KBM-7 (cell line): ENCODE measurements at places on chromosomes 2 and 18.
A peak's percentile ranks its signal among the peaks of the same experiment; 100 is the strongest.

DNA sequence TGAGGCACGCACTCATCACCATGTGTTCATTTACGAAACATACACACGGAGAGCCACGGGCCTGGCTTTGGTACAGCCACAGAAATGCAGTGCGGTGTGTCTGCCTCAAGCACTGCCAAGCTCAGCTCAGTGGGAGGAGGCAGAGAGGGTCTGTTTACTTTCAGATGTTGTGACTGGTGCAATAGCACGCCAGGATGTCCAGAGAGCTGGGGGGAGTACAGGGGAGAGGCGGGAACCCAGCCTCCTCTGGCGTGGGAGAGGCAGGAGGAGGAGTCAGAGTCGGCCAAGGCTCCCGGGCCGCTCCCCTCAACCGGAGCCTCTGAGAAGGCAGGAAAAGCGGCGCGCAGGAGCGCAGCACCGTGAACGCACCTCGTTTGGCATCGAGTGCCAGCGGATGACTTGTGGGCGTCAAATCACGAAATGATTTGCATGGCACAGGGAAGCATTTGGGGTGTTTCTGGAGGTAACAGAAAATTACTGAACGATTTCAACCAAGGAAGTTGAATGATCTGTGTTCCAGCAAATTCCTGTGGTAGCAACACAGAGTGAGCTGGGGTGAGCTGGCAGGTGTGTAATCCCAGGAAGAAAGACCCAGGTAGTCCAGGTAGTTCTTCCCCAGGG, 143.0 kb downstream of the ZNF516 start:
- peak; percentile 33 for DNase-seq

DNA sequence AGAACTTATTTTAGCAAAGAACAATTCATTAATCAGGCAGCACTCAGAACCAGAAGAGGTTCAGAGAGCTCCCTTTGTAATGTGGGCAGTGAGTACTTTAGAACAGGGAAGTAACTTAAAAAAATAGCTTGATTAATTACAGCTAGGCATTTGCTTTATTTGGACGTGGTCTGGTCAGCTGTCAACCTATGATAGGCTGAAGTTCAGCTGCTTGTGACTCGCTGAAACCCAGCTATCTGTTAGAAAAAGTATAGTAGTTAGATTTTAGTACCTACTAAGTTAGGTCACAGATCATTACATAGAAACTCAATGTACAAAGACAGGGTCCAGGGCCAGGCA, 40.0 kb downstream of the PKDCC start:
- no peak for DNase-seq

GRCh38 chr2:207768168-207768865, 1.4 kb downstream of the FZD5 start:
- DNase-seq: no peak

DNA sequence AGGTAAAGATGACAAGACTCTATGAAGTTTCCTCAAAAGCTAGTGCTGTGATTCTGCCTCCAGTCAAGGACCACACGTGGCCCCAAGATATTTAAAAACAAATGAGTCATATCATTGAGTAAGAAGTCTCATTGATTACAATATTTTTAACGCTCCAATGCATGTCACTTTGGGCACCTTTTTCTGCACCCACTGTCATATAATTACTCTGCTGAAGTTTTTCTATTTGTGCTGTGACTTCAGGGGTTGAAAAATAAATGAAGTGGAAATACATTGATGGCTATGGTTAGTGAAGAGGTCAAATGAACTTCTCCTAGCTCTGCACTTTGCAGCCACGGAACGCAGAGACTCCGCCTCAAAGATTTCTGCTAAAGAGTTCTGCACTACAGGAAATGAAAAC, 344.3 kb upstream of the KYNU start:
- DNase-seq: no peak

DNA sequence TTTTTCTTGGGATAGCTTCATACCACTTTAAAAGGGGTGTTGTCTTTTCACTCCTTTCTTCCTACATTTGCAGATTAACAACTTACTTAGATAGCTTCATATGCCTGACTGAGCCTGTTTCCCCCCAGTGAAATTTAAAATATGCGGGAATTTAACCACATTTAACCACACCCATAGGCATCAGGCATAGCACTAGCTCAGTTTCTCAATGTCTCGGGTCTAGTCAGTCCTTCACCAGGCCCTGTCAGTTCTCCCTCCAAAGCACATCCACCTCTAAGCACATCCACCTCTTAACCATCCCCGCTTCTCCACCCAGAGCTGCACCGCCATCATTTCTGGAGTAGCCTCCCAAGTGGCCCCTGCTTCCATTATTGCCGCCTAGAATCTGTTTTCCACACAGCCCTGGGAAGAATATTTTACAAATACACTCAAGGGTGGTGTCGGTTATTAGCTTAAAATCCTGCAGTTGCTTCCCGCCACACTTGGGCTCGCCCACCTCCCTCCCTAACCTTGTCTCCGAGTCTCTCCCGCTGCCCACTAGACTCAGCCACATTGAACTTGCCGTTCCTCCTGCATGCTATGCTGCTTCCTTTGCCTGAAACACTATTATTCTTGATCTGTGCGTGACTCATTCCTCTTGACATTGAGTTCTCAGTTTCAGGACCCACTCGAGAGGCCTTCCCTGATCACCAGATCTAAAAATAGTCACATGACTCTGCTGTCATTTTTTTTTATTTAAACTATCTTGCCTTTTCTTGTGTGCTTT, 68.3 kb downstream of the SPTBN1 start:
- no peak for DNase-seq

DNA sequence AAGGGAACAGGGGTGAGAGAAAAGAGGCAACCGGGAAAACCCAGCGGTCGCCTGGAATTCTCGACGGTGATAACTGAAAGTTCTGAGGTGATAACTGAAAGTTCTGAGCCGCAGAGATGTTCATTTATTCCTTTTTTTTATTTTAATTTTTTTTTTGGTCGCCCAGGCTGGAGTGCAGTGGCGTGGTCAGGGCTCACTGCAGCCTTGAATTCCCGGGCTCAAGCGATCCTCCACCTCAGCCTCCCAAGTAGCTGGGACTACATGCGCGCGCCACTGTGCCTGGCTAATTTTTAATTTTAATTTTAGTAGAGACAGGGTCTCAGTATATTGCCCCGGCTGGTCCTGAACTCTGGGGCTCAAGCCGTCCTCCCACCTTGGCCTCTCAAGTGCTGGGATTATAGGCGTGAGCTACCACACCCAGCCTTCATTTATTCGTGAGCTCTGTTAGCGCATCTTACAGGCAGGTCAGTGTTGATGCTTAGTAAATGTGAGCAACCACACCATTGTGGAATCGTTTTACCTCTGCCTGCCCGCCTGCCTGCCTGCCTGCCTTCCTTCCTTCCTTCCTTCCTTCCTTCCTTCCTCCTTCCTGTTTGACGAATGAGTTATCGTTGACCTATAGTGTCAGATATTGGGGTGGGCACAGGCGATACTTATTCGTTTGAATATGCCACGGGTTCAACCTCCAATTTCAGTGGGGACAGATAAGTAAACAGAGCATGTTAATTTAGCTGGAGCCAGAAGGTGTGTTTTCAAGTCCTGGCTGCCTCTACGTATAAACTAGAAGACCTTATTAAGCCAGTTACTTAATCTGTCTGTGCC, 557 bp upstream of the E2F6 start:
- no peak for DNase-seq
